ENCODE measurements at places on chromosomes 5 and 9.

DNA sequence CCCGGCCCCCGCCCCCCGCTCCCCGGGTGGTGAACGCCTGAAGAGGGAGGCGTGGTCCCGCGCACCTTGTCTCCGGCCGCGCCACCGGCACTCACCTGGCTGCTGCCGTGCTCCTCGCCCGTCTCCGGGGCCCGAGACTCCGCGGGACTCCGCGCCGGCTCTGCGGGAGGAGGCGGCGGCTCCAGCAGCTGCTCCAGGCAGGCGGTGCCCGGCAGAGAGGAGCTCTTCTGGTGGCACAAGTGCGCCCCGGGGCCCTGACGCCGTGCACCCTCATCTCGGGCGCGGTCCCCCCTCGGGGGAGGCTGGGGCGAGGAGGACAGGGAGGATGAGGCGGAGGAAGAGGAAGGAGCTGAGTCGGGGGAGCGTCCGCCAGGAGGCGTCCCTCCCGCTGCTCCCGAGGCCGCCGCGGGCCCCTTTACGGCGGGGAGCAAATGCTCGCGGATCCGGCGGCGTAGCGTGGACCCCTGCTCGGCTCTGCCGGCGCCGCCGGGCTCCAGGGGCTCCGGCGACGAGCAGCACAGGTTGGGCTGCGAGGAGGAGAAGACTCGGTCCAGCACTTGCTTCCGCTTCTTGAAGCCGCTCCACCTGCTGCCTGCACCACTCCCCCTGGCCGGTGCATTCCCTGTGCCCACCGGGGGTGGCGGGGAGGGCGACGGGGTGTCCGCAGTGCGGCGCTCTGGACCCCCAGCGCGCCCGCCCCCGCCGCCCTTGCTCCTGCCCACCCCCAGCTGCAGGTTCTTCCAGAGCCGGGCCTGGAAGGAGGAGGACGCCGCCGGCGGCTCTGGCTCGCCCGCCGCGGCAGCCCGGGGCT is 928 bp downstream of the MCTP1 start:
- no peaks in the 10 kb centered on the region for H3K36me3 ChIP-seq
- peak; percentile 46 for DNase-seq
- no peak overlapping the region for H3K27ac ChIP-seq
- H3K4me3 ChIP-seq, result peak overlapping the region; percentile 17
- H3K4me1 ChIP-seq, result peaks cover 5% of the 10 kb centered on the region

DNA sequence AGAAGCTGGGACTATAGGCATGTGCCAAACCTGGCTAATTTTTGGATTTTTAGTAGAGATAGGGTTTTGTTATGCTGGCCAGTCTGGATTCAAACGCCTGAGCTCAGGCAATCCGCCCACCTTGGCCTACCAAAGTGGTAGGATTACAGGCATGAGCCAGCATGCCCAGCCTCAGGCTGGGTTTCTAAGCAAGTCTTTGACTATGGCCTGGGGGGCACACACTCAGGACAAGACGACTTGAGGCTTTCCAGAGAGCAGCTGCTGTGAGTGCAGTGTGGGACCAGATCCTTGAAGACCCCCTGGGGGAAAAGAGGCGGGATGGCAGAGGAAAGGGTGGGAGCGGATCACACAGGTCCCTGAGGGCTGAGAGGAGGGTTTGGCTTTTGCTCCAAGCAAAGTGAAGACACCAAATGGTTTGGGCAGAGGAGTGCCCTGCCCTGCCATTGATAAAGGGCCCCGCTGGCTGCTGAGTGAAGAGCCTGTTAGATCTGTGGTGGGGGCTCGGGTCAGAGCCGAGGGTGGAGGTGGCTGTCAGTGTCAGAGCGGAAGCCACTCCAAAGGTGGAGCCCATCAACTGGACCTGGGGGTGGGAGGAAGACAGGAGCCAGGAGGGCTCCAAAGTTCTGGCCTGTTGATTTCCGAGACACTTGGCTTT is 46.8 kb upstream of the FUBP3 start:
- H3K4me3 ChIP-seq, result no peak overlapping the region
- H3K27me3 ChIP-seq, result peaks cover 9% of the 10 kb centered on the region
- DNase-seq, result no peak

- H3K4me1 ChIP-seq, result no peaks in the 10 kb centered on the region
- H3K4me3 ChIP-seq, result no peak overlapping the region
- H3K27me3 ChIP-seq, result no peaks in the 10 kb centered on the region
- H3K36me3 ChIP-seq, result no peaks in the 10 kb centered on the region
- DNase-seq, result no peak
- no peak overlapping the region for H3K27ac ChIP-seq
Measured at GRCh38 chr9:18255747-18256146, 218.2 kb upstream of the ADAMTSL1 start.

DNA sequence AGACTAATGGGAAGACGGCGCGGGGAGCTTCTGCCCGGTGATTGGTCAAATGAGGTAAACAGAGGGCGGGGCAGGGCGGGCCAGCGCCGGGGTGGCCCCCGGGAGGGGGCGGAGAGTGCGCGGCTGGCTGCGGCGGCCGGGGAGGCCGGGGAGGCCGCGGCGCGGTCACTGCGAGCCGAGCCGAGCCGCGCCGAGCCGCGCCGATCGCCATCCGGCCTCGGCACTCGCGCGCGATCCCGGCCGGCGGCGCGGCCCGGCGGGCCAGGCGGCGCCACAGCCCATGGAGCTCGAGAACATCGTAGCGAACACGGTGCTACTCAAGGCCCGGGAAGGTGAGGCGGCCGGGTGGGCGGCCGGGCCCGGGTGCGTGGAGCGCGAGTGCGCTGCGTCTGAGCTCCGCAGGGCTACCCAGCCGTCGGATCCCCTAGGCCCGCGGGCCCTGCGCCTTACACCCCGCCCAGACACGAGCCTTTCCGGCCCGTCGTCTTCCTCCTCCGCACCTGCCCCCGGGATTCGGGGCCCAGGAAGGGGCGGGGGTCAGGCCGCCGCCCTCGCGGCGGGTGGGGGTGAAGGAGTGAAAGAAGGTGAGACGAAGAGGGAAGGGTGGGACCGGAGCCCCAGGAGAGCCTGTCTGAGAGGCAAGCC is at the start of gene GRK6:
Gene GRK6, plus strand, starts transcription at position 111 of the 645 bp plus-strand sequence. Its CDS starts 170 bp downstream, at position 281.
- DNase-seq, result peak; percentile 76
- H3K27ac ChIP-seq, result peak within 1 kb of the TSS; percentile 98
- H3K27me3 ChIP-seq, result no peaks in the 10 kb centered on the region
- H3K4me3 ChIP-seq, result peak within 1 kb of the TSS; percentile 75
- H3K4me1 ChIP-seq, result peaks cover 17% of the 10 kb centered on the region
- no peaks in the 10 kb centered on the region for H3K36me3 ChIP-seq

- H3K4me3 ChIP-seq, result no peak overlapping the region
- no peak overlapping the region for H3K27ac ChIP-seq
- H3K4me1 ChIP-seq, result no peaks in the 10 kb centered on the region
- no peaks in the 10 kb centered on the region for H3K36me3 ChIP-seq
- no peaks in the 10 kb centered on the region for H3K27me3 ChIP-seq
Measured at GRCh38 chr9:125831054-125831453, 83.9 kb downstream of the PBX3 start.

DNA sequence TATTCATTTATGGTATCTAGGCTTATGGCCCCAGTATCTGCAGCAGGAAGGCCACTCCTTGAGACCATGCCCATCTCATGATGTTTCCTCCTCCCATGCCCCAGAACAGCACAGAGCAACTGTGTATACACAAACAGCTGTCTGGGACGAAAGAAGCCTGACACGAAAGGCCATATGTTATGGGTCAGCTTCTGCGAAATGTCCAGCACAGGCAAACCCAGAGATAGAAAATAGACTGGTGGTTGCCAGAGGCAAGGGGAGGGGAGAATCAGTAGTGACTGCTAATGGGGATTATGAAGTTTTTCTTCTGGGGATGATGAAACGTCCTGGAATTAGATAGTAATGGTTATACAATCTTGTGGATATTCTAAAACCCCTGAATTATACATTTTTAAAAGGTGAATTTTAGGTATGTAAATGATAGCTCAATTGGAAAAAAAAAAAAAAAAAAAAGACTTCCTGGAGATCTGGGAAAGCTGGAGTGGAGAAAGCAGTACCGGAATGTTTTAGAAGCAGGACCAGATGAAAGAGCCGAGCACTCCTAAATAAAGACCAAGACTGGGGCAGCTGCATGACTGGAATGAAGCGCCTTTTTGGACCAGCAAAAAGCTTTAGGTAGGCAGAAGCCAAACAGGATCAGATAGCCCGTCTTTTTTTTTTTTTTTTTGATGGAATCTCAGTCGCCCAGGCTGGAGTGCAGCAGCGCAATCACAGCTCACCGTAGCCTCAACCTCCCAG is 29.2 kb downstream of the PCDHGC5 start:
- DNase-seq, result no peak
- no peaks in the 10 kb centered on the region for H3K27me3 ChIP-seq
- H3K27ac ChIP-seq, result no peak overlapping the region
- no peak overlapping the region for H3K4me3 ChIP-seq

DNA sequence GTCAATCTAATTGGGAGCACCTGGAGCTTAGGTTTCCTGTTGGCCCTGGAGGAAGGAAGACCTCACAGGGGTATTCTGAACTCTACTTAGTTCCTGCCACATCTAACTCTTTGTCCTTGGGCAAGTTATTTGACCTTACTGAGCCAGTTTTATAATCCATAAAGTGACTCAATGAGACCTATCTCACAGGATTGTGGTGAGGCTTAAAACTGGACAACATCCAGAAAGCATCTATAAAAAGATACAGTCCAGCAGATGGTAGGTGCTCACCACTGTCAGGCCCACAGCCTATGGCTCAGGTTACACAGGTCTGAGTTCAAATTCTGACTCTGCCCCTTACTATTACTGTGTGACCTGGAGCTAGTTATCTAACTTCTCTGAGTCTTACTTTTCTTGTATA is 23.3 kb downstream of the KCNV2 start:
- no peak for DNase-seq
- no peak overlapping the region for H3K27ac ChIP-seq
- no peak overlapping the region for H3K4me3 ChIP-seq
- H3K27me3 ChIP-seq, result no peaks in the 10 kb centered on the region

DNA sequence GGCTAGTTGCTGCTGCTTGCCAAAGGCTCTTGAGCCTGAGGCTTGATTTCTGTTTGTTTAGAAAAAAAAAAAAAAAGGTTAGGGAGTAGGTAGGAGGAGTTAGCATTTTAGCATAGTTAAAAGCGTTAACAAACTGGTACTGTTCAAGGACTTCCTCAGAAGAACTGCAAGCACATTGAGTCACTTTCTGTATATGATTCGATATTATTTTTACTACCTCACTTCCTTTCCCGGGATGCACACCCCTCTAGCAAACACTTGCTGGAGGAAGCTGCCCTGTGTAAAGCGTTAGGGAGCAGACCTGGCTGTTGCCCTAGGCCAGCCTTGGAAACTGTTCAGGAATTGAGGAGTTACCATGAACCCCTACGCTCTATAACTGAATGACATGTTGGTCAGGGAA is 15.7 kb upstream of the CEP120 start:
- no peak overlapping the region for H3K4me3 ChIP-seq
- no peak for DNase-seq
- no peaks in the 10 kb centered on the region for H3K36me3 ChIP-seq
- H3K4me1 ChIP-seq, result no peaks in the 10 kb centered on the region
- H3K27ac ChIP-seq, result no peak overlapping the region

DNA sequence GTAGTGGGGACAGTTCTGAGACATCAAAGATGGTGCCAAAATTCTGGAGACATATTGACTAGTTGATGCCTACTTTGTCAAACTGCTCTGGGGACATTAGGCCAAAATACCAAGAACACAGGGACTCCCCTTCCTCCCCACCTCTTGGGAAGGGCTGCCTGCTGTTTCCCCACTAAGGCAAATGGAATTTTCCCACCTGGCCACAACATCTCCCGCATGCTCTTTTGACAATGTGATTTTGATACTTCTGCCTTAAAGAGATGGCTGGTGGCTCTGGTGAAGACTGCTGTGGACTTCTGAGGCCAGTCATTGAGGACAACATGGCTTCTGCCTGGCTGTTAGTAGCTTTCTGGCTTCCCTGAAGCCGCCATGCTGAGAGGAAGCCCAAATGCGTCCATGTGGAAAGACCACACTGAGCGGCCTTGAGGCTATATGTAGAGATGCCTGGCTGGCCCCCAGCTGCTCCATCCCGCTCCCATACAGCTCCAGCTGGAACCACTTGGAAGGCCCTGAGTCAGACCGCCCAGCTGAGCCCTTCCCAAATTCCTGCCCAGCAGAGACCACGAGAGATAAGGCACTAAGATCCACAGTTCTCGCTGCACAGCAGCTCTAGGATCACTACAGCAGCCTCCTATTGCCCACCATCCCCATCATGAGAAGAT is 226.7 kb downstream of the SYK start:
- H3K27me3 ChIP-seq, result no peaks in the 10 kb centered on the region
- H3K27ac ChIP-seq, result no peak overlapping the region
- no peak for DNase-seq
- H3K36me3 ChIP-seq, result no peaks in the 10 kb centered on the region
- no peak overlapping the region for H3K4me3 ChIP-seq

- peaks cover 13% of the 10 kb centered on the region for H3K36me3 ChIP-seq
- peaks cover 27% of the 10 kb centered on the region for H3K4me1 ChIP-seq
- no peak for DNase-seq
- no peaks in the 10 kb centered on the region for H3K27me3 ChIP-seq
- no peak overlapping the region for H3K4me3 ChIP-seq
Measured at GRCh38 chr5:140570058-140570457, 5.4 kb downstream of the SLC35A4 start.

- H3K4me3 ChIP-seq, result peak within 1 kb of the TSS; percentile 12
- no peaks in the 10 kb centered on the region for H3K36me3 ChIP-seq
- peaks cover 3% of the 10 kb centered on the region for H3K4me1 ChIP-seq
- H3K27me3 ChIP-seq, result peaks cover 80% of the 10 kb centered on the region
- DNase-seq, result peak; percentile 97
- H3K27ac ChIP-seq, result no peak within 1 kb of the TSS
Measured at GRCh38 chr9:1050125-1050895, at the start of gene DMRT2. TSS of gene DMRT2 (plus strand) at chr9:1050357. CDS start at chr9:1051614, 1,257 bp downstream.

DNA sequence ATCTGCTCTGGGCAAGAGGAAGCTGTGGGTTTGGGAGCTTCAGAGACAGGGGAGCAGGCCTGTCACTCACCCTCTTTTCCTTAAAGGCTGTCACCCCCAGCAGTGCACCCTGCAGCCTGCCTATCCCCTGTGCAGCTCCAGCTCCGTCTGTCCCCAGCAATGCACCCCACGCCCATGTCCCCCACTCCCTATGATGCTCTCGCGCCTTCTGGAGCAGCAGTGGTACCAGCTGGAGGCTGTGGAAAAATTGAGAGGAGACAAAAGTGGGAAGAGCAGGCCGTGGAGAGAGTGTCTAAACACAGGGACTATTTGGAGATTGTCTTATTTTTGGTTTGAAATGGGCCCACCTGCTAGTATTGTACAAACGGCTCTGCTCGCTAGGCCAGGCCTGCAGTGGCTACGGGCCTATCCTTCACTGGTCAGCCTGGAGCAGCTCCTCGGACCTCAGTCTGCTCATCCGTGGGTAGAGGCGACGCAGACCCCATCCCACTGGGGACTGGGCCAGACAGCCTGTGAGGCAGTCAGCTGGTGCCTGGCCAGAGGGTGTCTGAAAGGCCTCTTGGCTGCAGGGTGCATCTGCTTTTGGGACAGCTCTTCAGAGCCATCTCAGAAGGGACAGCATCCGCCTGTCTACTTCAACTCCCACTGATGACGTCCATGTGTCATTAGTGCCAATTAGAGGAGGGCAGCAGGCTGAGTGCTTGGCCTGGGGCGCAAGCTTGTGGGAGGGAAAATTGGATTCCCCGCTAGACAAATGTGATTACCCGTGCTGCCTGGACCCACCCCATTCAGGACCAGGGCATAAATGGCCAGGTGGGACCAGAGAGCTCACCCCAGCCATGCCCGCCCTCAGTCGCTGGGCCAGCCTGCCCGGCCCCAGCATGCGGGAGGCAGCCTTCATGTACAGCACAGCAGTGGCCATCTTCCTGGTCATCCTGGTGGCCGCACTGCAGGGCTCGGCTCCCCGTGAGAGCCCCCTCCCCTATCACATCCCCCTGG is at the start of gene DBH:
Gene DBH, plus strand, starts transcription at position 831 of the 999 bp plus-strand sequence. Its CDS starts 9 bp downstream, at position 840.
- no peaks in the 10 kb centered on the region for H3K36me3 ChIP-seq
- H3K27ac ChIP-seq, result no peak within 1 kb of the TSS
- no peak for DNase-seq
- no peaks in the 10 kb centered on the region for H3K27me3 ChIP-seq
- no peaks in the 10 kb centered on the region for H3K4me1 ChIP-seq
- no peak within 1 kb of the TSS for H3K4me3 ChIP-seq
